ENCODE measurements at places on chromosomes 3 and 15. TPM values are rescaled to one million over a fixed set of nuclear protein-coding genes. Genes with fewer than 3 reads are reported as not detected.
A peak's percentile ranks its signal among the peaks of the same experiment; 100 is the strongest.

DNA sequence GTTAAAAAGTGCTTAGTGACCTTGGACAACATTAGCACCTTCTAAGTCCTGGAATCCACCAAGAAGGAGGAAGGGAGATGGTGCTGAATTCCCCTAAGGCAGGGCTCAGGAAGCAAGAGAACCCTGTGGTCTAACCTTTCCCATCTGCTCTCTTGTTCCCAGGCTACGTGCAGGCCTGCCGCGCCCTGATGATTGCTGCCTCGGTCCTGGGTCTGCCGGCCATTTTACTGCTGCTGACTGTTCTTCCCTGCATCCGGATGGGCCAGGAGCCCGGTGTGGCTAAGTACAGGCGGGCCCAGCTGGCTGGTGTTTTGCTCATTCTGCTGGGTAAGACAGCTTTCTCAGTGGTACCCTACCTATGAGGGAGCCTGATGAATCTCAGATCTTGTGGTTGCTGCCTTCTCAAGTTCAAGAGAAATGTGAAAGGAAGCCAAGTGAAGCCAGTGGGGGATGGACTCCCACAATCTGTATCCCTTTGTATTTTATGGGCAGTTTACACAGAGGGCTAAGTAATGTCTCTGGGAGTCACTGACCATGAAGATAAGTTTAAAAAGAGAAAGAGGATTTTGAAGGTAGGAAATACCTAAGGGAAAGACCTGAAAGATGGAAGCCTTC is 4.4 kb downstream of the CLDN11 start:
- no peak overlapping the region for H3K4me3 ChIP-seq
- peaks cover 25% of the 10 kb centered on the region for H3K4me1 ChIP-seq
- DNase-seq = no peak
- no peaks in the 10 kb centered on the region for H3K36me3 ChIP-seq
- H3K27me3 ChIP-seq = no peaks in the 10 kb centered on the region

GRCh38 chr3:126109146-126109879 is 25.4 kb upstream of the SLC41A3 start:
- no peak overlapping the region for H3K4me3 ChIP-seq
- H3K27me3 ChIP-seq = no peaks in the 10 kb centered on the region
- H3K36me3 ChIP-seq = no peaks in the 10 kb centered on the region
- no peak overlapping the region for H3K27ac ChIP-seq
- DNase-seq = peak; percentile 96
- H3K4me1 ChIP-seq = no peaks in the 10 kb centered on the region

- H3K27me3 ChIP-seq = no peaks in the 10 kb centered on the region
- no peak overlapping the region for H3K4me3 ChIP-seq
- no peaks in the 10 kb centered on the region for H3K36me3 ChIP-seq
- H3K27ac ChIP-seq = no peak overlapping the region
Observed at GRCh38 chr15:89964232-89964954, 36.7 kb upstream of the ZNF710 start.

DNA sequence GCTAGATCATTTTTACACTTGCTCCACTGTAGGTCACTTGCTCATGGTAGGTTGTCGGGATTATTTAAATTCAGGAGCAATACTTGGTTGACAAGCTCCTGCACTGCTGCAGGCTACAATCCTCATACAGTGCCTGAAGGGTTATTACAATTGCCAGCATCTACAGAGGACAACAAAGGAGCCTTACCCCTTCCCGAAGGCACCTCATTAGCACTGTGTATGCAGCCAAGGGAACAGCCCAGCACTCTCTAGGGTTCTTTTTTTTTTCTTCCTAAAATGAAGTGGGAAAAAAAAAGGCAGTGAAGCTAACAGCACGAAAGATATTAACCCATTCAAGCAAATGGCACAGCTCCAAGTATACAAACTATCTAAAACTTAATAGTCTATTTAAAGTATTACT is 142.7 kb downstream of the ULK4 start:
- no peaks in the 10 kb centered on the region for H3K36me3 ChIP-seq
- no peak for DNase-seq
- no peak overlapping the region for H3K4me3 ChIP-seq
- no peaks in the 10 kb centered on the region for H3K27me3 ChIP-seq
- H3K4me1 ChIP-seq = no peaks in the 10 kb centered on the region

- H3K4me1 ChIP-seq = no peaks in the 10 kb centered on the region
- H3K27ac ChIP-seq = no peak overlapping the region
- no peak for DNase-seq
- H3K27me3 ChIP-seq = no peaks in the 10 kb centered on the region
- no peak overlapping the region for H3K4me3 ChIP-seq
- H3K36me3 ChIP-seq = no peaks in the 10 kb centered on the region
Observed at GRCh38 chr3:143016321-143016972, 15.1 kb downstream of the U2SURP start.

DNA sequence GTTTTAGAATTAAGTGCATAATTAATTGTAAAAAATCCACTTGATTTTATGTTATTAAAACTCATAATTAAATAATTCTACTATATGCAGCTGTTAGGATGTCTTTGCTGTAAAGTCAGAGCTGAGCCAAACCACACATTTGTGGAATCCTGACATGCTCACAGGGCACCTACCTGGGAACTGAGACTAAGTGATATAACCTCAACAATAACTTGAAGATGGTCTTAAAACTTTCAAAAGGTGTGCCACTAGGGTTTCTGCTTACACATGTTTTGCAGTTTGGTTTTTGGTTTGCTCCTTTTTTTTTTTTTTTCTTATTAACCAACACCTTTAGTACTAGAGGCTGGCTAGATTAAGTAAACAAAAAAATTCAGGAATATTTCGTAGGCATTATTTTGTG is 549.8 kb downstream of the UNC13C start:
- no peaks in the 10 kb centered on the region for H3K27me3 ChIP-seq
- H3K27ac ChIP-seq = no peak overlapping the region
- DNase-seq = no peak
- H3K36me3 ChIP-seq = no peaks in the 10 kb centered on the region

DNA sequence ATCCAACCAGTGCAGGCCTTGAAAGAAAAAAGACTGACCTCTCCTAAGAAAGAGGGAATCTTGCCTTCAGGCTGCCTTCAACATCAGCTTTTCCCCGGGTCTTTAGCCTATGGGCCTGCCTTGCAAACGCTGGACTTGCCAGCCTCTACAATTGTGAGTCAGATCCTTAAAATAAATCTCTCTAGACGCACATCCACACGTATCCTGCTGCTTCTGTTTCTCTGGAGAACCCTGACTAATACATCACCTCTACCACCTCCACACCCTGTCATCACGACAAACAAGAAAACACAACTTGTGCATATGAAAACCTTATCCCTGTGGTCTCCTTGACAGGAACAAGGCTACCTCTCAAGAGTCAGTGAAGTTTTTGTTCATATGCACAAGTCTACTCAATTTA is 11.8 kb downstream of the CYFIP1 start:
- no peak overlapping the region for H3K4me3 ChIP-seq
- H3K27ac ChIP-seq = no peak overlapping the region
- DNase-seq = no peak
- H3K27me3 ChIP-seq = no peaks in the 10 kb centered on the region
- no peaks in the 10 kb centered on the region for H3K36me3 ChIP-seq

Gene CCDC39
- not detected for total RNA-seq

- H3K4me3 ChIP-seq = no peak overlapping the region
- no peaks in the 10 kb centered on the region for H3K36me3 ChIP-seq
- no peak for DNase-seq
- no peak overlapping the region for H3K27ac ChIP-seq
- no peaks in the 10 kb centered on the region for H3K4me1 ChIP-seq
Observed at GRCh38 chr15:97425596-97425995, 534.9 kb upstream of the ARRDC4 start.

GRCh38 chr3:15768421-15769255 is 29.1 kb downstream of the ANKRD28 start:
- no peaks in the 10 kb centered on the region for H3K27me3 ChIP-seq
- DNase-seq = no peak
- H3K36me3 ChIP-seq = no peaks in the 10 kb centered on the region
- H3K4me3 ChIP-seq = no peak overlapping the region

GRCh38 chr15:20646529-20647142 is 105.0 kb upstream of the GOLGA6L6 start:
- no peaks in the 10 kb centered on the region for H3K4me1 ChIP-seq
- no peaks in the 10 kb centered on the region for H3K27me3 ChIP-seq
- no peak overlapping the region for H3K4me3 ChIP-seq
- DNase-seq = no peak
- no peaks in the 10 kb centered on the region for H3K36me3 ChIP-seq

Gene CPN2
- total RNA-seq = not detected

DNA sequence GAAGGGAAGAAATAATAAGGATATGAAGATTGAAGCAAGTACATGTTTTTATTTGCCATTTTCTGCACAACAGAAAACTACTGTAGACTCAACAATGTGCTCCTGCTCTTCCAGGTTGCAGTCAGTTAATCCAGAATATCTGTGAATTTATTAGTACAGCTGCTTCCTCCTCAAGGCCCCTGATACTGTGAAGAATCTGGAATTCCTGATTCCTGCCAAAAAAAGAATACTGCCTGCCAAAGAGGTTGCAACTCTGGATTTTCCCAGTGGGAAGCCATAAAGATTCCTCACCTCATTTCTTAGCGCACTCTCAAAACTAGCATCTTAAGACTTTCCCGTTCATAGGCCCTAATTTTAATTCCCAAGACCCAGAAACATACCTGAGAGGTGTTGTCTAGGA is 33.6 kb upstream of the LRRC3B start:
- H3K27me3 ChIP-seq = no peaks in the 10 kb centered on the region
- no peaks in the 10 kb centered on the region for H3K4me1 ChIP-seq
- H3K27ac ChIP-seq = no peak overlapping the region
- no peaks in the 10 kb centered on the region for H3K36me3 ChIP-seq
- DNase-seq = no peak
- H3K4me3 ChIP-seq = no peak overlapping the region

Gene IQCF6
- total RNA-seq = not detected

GRCh38 chr3:69563151-69563550 is 176.1 kb upstream of the MITF start:
- no peak overlapping the region for H3K4me3 ChIP-seq
- no peaks in the 10 kb centered on the region for H3K27me3 ChIP-seq
- H3K36me3 ChIP-seq = no peaks in the 10 kb centered on the region
- no peak overlapping the region for H3K27ac ChIP-seq

GRCh38 chr15:99955532-99955931 is 222.3 kb upstream of the LYSMD4 start:
- peak; percentile 37 for DNase-seq
- no peaks in the 10 kb centered on the region for H3K27me3 ChIP-seq
- H3K27ac ChIP-seq = no peak overlapping the region
- H3K4me3 ChIP-seq = no peak overlapping the region
- no peaks in the 10 kb centered on the region for H3K36me3 ChIP-seq

GRCh38 chr15:69194025-69194827 is 33.8 kb downstream of the GLCE start:
- peaks cover 16% of the 10 kb centered on the region for H3K4me1 ChIP-seq
- H3K36me3 ChIP-seq = no peaks in the 10 kb centered on the region
- H3K4me3 ChIP-seq = no peak overlapping the region
- H3K27ac ChIP-seq = no peak overlapping the region
- H3K27me3 ChIP-seq = no peaks in the 10 kb centered on the region

Gene NR2E3
- 0.98 TPM for total RNA-seq
